ENCODE measurements at places on chromosomes 4 and X.

DNA sequence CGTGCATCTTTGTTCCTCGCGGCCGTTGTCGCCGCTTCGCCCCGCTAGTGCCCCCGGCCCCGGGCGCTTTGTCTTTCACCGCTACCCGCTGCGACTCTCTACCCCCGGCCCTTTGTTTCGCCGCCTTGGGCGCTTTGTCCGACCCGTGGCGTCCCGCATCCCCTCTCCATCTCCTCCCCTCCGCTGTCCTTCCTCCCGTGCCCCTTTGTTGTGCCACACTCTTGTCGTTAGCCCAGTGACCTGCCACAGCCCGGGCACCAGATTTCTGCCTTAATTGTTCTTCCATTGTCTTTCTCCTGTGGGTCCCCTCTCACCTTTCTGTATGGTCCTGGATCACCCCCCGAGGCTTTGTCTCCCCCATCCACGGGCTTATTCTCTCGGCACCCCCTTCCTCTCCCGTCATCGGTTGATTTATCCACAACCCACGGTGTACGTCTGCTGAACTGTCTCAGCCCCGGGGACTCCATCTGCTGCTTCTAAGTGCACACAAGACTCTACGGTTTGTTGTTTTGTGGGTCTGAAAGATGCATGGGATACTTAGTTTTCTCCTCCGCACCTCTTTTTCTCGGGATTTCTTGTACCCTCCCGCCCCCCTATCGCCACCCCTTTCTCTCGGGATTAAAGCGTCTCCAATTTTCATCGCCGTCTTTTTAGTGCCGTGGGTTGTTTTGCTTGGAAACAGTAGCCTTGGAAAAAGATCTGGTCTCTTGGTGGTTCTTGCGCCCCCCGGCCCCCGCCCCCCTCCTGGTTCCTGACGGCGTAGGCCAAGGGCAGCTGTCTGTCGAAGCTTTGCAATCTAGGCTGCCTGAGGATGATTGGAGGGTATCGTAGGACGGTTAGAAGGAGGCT is 783 bp downstream of the RBPJ start:
- peak; percentile 87 for DNase-seq

DNA sequence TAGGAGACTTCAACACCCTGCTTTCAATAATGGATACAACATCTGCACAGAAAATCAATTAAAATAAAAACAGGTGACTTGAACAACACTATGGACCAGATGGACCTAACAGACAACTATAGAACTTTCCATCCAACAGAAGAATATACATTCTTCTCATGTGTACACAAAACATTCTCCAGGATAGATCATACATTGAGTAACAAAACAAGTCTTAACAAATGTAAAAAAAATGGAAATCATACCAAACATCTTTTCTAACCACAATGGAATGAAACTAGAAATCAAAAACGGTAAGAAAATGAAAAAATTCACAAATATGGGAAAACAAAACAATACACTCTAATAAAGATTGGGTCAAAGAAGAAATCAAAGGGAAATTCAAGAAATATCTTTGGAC is 24.7 kb downstream of the CYP2U1 start:
- DNase-seq: no peak

DNA sequence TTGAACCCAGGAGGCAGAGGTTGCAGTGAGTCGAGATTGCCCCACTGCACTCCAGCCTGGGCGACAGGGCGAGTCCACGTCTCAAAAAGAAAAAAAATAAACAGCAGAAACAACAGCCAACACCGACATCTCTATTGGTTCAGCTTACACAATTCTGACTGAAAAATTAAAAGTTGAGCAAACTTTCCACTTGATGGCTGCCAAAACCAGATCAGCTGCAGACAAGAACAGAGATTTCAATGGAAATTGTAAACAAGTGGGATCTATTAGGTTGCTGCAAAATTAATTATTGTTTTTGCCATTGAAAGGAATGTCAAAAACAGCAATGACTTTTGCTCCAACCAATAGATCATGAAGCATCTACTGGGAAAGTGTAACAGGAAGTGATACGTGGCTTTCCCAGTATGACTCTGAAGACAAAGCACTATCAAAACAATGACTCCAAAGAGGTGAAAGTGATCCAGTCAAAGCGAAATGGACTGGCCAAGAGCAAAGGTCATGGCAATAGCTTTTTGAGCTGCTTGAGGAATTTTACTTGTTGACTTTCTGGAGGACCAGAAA is 26.3 kb downstream of the UPF3B start:
- no peak for DNase-seq

- no peak for DNase-seq
Observed at GRCh38 chr4:114807759-114808404, 209.3 kb downstream of the UGT8 start.

- DNase-seq: peak; percentile 32
Observed at GRCh38 chr4:112284166-112284565, 1.5 kb downstream of the TIFA start.

- no peak for DNase-seq
Observed at GRCh38 chr4:178395798-178396197, 953.6 kb upstream of the AGA start.

- no peak for DNase-seq
Observed at GRCh38 chr4:53281438-53281837, 84.4 kb downstream of the SCFD2 start.

DNA sequence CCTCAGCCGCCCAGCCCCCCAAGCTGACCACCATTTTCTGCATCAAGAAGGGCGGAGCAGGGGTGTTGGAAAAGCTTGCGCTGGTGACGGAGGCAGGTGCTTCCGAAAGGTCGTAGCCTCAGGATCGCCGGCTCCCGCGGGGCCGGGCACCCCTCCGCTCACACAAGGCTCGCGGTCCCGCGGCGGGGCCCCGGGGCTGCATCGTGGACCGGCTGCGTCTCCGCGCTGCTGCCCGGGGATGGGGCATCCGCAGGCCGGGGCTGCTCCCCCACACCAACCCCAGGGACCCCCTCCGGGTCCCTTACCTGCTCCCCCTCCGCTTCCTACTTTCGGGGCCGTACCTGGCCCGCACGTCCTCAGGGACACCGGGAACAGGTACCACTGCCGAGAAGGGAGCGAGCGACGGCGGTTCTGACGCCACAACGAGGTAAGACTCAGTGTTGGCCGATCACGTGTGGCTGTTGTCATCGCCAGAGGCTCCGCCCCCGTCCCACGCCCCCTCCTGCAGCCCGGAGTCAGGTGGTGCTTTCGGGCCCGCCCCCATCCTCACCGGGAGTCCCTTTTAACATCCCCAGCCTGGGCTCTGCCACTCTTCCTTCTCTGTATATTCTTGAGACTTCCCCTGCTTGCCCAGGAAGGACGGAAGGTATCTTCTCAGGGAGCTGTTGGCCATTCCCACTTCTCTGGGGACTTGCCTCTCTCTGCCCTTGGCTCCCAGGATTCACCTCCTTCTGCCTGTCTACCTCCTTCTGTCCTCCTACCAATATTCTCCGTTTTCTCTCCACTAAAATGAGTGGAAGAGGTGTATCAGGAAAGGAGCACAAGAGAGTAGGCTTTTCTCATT is at the start of gene BEX2:
Gene BEX2, minus strand, starts transcription at position 436 of the 844 bp plus-strand sequence. CDS start 1,014 bp downstream, outside the sequence.
- peak; percentile 91 for DNase-seq

DNA sequence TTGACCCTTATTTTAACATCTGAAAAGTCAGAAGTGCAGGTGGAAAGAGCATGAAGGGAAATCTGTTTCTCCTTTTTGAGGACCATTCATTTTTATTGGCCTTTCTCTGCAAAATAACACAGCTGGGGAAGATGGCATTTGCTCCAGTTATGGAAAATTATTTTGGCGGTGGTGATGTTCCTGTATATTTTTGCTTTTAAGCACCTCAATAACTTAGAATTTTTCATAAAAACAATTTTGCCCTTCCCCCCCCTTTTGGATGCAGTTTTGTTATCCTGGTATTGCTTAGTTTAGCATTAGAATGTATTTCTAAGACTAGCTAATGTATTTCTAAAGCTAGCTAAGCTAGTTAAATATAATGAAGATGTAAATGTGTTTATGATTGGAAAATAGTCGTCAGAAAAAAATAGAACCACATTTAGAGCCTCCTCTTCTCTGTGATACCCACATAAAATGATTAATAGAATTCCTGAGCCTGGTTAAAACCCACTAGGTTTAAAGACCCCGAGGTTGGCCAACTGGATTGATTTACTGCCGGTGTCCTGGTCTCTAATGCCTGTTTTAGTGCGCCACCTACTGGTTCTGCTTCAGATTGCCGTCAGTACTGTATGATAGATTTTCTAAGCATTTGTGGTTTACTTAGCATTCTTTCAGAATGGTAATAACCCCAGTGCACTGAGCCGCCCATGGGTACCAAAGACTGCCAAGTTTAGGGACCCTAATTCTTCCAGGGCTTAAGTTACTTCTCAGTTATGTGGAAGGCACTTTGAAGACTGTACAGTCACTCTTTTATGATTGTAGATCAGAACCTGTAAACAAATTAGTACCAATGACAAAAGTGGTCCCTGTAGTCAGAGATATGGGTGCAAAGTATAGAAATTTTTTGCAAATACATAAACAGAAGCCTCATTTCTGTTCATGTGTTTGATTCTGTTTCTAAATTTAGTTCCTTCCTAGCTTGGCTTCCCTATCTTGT is 11.4 kb downstream of the KLF3 start:
- DNase-seq: peak; percentile 96

All from eye (tissue), 1 donor.